ENCODE measurements at places on chromosomes 4 and X.
A peak's percentile ranks its signal among the peaks of the same experiment; 100 is the strongest.

DNA sequence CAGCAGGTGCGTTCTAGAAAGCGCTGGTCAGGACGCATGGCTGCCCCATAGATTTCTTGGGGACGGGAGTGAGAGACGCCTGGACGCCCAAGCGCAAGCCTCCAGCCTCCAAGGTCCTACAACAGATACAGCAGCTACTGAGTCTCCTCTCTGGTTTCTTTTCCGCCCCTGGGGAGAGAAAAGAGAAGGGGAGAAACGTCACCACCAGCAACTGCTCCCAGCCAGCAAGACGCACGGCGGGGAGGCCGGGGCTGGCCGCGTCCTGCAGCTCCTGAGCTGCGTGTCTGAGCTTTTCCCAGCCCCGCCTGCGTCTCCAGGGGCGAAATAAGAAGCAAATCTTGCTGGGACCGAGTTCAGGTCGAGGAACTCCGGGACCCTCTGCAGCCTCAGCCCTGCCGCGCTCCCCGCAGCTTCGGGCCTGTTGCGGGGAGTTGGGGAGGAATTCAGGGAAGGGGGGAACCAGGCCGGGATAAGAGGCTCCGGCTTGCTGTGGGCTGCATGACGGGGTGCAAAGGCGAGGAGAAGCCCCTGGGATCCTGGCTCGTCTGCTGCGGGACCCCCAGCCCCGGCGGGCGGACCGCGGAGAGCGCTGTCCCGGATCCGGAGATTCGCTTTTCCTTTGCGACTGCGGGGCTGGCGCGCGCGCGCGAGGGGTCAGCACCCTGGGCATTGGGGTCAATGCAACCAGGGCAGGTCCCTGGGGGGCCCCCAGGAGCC lies 6.8 kb upstream of the SHOX start:
- DNase-seq, result no peak

DNA sequence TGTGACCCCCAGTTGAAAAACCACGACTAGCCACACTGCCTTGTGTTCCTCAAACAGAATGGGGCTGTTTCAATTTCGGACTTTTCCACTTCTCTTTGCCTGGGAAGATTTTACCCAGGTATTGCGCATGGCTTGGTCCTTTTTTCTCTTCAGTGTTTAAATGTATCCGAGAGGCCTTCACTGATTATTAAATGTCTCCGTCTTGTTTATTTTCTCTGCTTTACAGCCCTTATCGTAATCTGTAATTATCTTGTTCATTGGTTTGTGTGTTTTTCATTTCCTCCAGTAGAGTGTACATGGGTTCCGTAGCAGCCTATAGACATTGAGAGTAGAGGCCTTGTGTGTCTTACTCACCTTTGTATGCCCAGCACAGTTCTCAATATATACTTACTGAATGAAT lies 2.4 kb downstream of the MOSPD2 start:
- no peak for DNase-seq

GRCh38 chr4:47485768-47486167 lies 693 bp downstream of the ATP10D start:
- DNase-seq, result no peak

GRCh38 chrX:106619797-106620196 lies 8.0 kb downstream of the RADX start:
- no peak for DNase-seq

GRCh38 chrX:39639871-39640270 lies 457.9 kb downstream of the BCOR start:
- no peak for DNase-seq

GRCh38 chr4:84498203-84498934 lies 723 bp downstream of the NKX6-1 start:
- DNase-seq, result no peak

DNA sequence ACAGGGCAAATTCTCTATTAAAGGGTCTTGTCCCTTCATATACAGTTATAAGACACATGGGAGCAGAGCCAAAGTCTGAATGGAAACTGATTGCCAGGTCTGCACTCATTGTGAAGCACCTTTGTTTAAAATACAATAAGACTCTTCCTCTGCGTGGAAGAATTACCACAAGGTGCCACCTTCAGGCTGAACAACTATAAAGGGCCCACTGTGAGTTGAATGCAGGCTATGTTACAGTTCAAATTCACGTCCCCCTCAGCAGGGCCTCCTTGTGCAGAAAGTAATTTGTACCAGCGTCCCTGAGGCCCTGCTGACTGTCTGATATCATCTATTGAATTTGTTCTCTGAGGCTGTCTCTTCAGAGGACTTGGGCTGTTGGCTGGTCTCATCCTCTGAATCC lies 225.8 kb upstream of the TEX13C start:
- no peak for DNase-seq

- DNase-seq, result no peak
Measured at GRCh38 chr4:75973766-75974165, 17.0 kb downstream of the SDAD1 start.

DNA sequence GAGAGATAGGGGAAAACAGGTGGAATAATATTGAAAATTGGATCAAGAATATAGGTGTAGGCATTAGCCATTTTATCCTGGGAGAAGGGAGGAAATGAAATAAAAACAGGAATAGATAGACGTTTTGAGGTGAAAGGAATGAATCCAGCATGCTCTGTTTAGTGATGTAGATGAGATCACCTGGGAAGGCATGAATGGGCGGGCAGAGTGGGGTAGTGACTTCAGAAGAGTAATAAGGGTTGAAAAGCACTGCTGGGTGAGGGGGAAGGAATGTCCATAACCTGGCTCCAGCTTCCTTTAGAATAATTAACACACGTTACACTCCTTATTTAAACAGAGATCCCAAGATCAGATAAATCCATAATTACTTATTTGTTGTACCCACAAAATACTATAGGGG lies 191.1 kb upstream of the ANXA3 start:
- no peak for DNase-seq

- DNase-seq, result no peak
Measured at GRCh38 chrX:18676470-18676869, 4.6 kb upstream of the RS1 start.

- DNase-seq, result no peak
Measured at GRCh38 chr4:102819588-102820365, 7.6 kb downstream of the UBE2D3 start.

GRCh38 chrX:37652589-37653231 lies 32.9 kb upstream of the XK start:
- no peak for DNase-seq

- no peak for DNase-seq
Measured at GRCh38 chrX:131279617-131280016, 9.5 kb downstream of the IGSF1 start.

GRCh38 chr4:45317276-45317675 lies 590.9 kb upstream of the GNPDA2 start:
- no peak for DNase-seq

- DNase-seq, result no peak
Measured at GRCh38 chr4:89248879-89249281, 58.7 kb downstream of the GPRIN3 start.

- peak; percentile 28 for DNase-seq
Measured at GRCh38 chrX:53312946-53313727, 31.8 kb upstream of the IQSEC2 start.

DNA sequence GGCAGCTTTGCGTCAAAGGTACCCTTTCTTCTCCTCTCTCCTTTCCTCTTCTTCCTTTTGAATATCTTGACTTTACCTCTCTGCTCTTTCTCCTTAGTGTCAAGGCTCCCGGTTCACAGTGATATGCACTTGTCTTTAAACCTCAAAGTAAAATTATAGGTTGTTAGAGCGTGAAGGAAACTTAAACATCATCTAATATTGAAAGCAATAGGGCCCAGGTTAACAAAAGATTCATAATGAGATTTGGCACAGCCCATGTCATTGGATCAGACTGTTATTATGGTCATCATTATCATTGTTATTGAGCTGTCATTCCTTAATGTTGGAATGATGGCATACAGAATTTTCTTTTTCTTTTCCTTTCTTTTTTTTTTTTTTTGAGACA lies 32.5 kb downstream of the FTHL17 start:
- DNase-seq, result no peak

GRCh38 chr4:27020203-27020602 lies 159.6 kb downstream of the STIM2 start:
- no peak for DNase-seq

DNA sequence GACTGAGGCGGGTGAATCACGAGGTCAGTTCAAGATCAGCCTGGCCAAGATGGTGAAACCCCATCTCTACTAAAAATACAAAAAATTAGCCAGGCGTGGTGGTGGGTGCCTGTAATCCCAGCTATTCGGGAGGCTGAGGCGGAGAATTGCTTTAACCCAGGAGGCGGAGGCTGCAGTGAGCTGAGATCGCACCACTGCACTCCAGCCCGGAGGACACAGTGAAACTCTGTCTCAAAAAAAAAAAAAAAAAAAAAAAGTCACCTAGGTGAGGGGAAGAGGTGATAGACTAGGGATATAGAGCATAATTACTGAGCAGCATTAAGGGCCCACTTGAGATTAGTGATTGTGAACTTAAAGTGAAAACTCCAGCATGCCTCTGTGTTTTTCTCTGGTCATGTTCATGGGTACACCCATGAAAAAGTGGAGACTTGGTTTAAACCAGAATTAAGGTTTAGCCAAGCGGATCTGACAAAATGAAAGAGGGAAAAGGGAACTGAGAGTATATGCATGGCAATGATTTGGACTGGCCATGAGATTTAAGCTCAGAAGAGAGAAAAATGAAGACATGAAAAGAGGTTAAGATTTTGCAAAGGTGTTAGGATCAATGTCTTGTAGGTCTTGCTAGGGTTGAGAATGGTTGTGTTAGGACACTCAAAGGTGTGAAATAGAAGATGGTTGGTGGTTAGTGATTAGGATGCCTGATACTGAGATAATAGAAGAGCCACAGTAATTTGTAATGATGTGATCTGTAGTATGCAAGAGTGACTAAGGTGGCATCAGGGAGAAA lies 105.0 kb downstream of the RAB28 start:
- no peak for DNase-seq

DNA sequence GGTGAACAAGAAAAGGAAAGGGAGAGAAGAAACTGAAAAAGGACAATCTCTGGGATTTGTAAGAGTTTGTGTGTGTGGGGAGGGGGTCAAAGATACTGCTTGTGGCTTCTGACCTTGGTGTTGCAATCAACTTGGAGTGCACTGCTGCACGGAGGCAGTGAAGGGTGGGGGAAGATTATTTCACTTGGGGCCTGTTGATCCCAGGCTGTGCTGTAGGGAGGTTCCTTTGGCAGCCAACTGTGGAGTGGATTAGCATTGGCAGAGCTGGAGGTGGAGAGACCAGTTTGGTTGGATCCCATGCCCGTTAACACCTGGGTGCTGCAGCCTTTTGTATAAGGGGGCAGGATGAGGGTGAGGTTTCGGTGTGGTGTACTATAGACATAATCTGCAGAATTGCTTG lies 38.2 kb downstream of the AFF1 start:
- no peak for DNase-seq

GRCh38 chr4:13865871-13866669 lies 238.5 kb upstream of the BOD1L1 start:
- no peak for DNase-seq

- no peak for DNase-seq
Measured at GRCh38 chr4:137529432-137529831, 2.9 kb downstream of the PCDH18 start.

- DNase-seq, result no peak
Measured at GRCh38 chrX:68139791-68140190, 293.5 kb downstream of the OPHN1 start.

DNA sequence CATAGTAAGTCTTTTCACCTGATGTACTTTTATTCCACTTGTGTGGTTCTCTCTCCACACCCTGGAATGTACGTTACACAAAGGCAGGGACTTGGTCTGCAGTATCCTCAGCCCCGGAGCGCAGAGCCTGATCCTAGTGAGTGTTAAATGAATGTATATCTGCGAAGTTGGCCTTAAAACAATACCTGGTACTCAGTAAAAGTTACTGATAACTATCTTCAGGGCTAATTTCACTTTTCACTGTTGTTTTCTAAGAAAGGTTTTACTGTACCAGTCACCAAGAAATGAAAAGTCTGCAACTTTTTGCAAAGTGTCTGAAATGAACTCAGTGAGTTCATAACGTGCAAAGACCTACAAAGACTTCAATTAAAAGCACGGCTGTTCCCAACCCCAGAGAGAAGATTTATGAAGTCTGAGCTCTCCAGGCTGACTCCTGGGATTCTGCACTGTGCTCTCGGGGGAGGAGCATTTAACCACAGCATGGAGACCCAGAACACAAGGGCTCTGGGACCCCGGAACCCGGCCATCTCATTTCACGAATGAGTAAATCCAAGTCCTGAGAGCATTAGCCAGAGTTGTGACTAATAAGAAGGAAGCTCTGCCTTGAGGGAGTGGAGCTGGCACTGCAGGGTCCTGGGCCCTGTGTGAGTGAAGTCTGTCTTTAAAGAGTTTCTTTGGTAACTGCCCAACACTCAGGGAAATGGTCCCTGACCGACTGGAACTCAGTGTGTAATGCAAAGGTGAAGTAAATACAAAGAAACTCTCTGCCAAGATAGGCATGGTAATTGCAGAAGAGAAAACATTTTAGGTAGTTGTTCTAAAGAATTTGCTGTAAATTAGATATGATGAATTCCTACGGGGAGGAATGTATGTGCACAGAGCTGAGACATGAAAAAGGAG lies 165.8 kb downstream of the NSUN7 start:
- DNase-seq, result no peak

DNA sequence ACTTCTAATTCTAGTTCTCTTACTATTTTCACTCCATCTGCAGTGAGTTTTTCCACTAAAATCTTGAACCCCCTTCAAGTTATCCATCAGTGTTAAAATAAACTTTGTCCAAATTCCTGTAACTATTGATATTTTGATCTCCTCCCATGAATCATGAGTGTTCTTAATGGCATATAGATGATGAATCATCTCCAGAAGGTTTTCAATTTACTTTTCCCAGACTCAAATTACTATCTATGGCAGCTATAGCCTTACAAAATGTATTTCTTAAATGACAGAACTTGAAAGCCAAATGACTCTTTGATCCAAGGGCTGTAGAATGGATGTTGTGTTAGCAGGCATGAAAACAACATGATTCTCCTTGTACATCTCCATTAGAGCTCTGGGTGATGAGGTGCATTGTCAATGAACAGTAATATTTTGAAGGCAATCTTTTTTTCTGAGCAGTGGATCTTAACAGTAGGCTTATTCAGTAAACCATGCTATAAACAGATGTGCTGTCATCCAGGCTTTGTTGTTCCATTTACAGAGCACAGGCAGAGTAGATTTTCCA lies 16.1 kb upstream of the IQCM start:
- no peak for DNase-seq

DNA sequence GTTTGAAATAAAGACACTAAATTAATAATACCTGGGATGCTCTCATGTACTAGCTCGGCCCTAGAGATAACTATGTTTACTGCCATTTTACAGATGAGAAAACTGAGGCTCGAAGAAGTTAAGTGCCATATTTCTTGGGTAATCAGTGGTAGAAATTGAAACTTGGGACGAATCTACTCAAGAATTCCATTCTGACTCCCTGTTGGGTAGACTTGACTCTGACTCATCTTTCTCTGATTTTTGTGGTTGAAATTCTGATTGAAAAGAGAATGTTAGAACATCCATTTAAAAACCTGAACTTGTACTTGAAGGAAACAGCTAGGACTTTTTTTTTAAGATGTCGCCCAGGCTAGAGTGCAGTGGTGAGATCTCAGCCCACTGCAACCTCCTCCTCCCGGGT lies 50.1 kb upstream of the NSUN7 start:
- DNase-seq, result no peak

DNA sequence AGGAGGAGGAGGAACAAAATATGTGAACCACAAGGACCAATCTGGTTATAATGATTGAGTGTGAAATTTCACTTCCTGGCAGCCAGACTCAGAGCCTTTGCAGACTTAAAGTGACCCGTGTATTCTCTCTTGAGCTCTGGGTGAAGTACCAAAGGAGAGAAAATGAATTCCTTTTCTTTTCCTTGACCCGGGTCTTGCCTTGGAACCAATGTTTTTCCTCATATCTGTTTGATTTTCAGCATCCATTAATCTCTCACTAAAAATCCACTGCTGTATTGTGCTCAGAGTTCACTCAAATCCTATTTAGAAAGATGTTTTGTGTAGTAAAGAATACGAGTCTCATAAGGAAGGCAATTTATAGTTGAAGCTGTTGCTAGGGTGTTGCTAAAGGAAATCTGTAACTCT lies 78.3 kb upstream of the C1QTNF7 start:
- no peak for DNase-seq
